ENCODE measurements at places on chromosomes 6 and 20.

- H3K36me3 ChIP-seq, result peaks cover 3% of the 10 kb centered on the region
- no peaks in the 10 kb centered on the region for H3K27me3 ChIP-seq
- no peak overlapping the region for H3K4me3 ChIP-seq
- H3K4me1 ChIP-seq, result peaks cover 6% of the 10 kb centered on the region
- DNase-seq, result no peak
These were observed 127.0 kb downstream of the PACRG start for GRCh38 chr6:162854734-162855191.

GRCh38 chr6:169035385-169036240, 218.0 kb downstream of the THBS2 start:
- H3K4me1 ChIP-seq, result peaks cover 5% of the 10 kb centered on the region
- no peaks in the 10 kb centered on the region for H3K27me3 ChIP-seq
- no peak overlapping the region for H3K27ac ChIP-seq
- H3K36me3 ChIP-seq, result no peaks in the 10 kb centered on the region
- DNase-seq, result no peak

- no peak overlapping the region for H3K4me3 ChIP-seq
- H3K36me3 ChIP-seq, result no peaks in the 10 kb centered on the region
- no peak overlapping the region for H3K27ac ChIP-seq
- peaks cover 6% of the 10 kb centered on the region for H3K27me3 ChIP-seq
- DNase-seq, result no peak
- H3K4me1 ChIP-seq, result no peaks in the 10 kb centered on the region
These were observed 136.6 kb downstream of the MYLK4 start for GRCh38 chr6:2614155-2614554.

GRCh38 chr6:32436186-32436585, 3.5 kb upstream of the HLA-DRA start:
- peaks cover 20% of the 10 kb centered on the region for H3K27me3 ChIP-seq
- no peak overlapping the region for H3K4me3 ChIP-seq
- no peaks in the 10 kb centered on the region for H3K36me3 ChIP-seq
- H3K27ac ChIP-seq, result no peak overlapping the region

- no peaks in the 10 kb centered on the region for H3K36me3 ChIP-seq
- H3K27ac ChIP-seq, result peak overlapping the region; percentile 76
- DNase-seq, result no peak
- no peaks in the 10 kb centered on the region for H3K27me3 ChIP-seq
These were observed 1279.5 kb upstream of the CITED2 start for GRCh38 chr6:140653972-140654371.

DNA sequence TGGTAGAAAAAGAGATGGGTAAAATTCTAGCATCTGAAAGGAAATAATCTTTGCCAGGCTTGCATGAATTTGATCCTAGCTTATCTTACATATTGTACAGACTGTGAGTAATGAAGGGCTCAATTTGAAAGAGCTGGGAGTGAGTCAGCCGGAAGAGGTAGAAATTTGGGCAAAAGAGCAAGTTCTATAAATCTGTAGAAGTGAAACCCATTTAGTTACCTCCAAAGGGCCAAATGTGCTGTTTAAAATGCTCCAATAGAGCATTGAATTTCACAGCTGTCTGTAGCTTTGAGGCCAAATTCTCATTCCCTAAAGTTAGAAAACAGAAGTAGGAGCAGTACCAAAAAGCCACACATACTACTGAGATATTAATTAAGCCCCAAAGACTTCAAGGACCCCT, 466.1 kb downstream of the BTBD3 start:
- H3K27ac ChIP-seq, result no peak overlapping the region
- no peak for DNase-seq
- H3K27me3 ChIP-seq, result no peaks in the 10 kb centered on the region
- no peak overlapping the region for H3K4me3 ChIP-seq

GRCh38 chr20:31595654-31596411, 9.3 kb upstream of the ID1 start:
- no peaks in the 10 kb centered on the region for H3K36me3 ChIP-seq
- no peaks in the 10 kb centered on the region for H3K27me3 ChIP-seq
- H3K27ac ChIP-seq, result peak overlapping the region; percentile 38
- DNase-seq, result peak; percentile 99
- H3K4me1 ChIP-seq, result peaks cover 21% of the 10 kb centered on the region

DNA sequence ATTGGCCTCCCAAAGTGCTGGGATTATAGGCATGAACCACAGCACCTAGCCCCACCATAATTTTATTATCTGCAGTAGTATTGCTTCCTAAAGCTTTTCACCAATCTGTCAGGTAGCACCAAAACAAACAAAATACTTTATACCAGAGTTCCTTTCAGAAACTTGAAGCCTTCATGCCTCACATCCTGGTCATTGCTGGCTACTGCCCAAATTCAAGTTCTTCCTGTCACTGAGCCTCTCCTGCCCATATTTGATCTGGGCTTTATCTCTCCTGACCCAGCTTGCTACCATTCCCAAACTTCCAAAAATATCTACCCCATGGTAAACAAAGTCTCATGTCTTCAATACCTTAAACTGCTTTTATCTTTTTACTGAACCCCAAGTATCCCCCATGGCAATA, 34.9 kb upstream of the DST start:
- peaks cover 14% of the 10 kb centered on the region for H3K36me3 ChIP-seq
- H3K4me3 ChIP-seq, result no peak overlapping the region
- no peaks in the 10 kb centered on the region for H3K27me3 ChIP-seq
- no peak overlapping the region for H3K27ac ChIP-seq
- H3K4me1 ChIP-seq, result peaks cover 3% of the 10 kb centered on the region

DNA sequence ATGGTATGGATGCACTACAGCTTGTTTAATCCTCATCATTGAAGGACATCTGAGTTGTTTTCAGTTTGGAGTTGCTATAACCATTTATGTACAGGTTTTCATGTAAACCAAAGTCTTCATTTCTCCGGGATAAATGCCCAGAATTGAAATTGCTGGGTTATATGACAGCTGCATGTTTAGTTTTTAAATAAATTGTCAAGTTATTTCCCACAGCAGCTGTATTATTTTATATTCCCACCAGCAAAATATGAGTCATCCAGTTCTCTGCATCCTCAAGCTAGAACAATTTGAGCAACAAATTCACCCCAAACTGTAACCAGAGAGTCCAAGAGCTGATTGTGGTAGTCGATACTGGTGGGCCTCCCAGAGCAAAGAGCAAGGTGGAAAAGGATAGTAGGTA, 161.0 kb upstream of the PRND start:
- no peak for DNase-seq
- no peak overlapping the region for H3K4me3 ChIP-seq
- no peaks in the 10 kb centered on the region for H3K4me1 ChIP-seq
- H3K27ac ChIP-seq, result no peak overlapping the region
- H3K36me3 ChIP-seq, result no peaks in the 10 kb centered on the region
- no peaks in the 10 kb centered on the region for H3K27me3 ChIP-seq

DNA sequence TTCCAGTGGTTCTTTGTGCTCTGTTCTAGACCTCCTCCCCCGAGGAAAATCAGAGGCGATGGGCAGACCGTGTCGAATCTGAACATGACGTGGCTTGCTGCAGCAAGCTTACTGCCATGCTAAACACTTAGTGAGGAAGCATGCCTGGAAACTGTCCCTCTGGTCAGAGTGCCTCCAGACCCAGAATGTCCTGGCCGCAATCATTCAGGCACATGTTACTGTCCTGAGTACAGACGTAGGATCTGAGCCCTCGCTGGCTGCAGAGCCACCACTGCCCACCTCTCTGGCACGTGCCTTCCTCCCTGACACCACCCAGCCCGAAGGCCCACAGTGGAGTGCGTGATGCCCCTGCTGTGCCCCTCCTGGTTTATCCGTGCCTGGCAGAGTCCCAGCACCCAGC, 163.6 kb downstream of the SYNDIG1 start:
- H3K4me1 ChIP-seq, result peaks cover 22% of the 10 kb centered on the region
- H3K4me3 ChIP-seq, result no peak overlapping the region
- DNase-seq, result no peak
- no peak overlapping the region for H3K27ac ChIP-seq

- H3K4me1 ChIP-seq, result no peaks in the 10 kb centered on the region
- no peaks in the 10 kb centered on the region for H3K36me3 ChIP-seq
- H3K4me3 ChIP-seq, result no peak overlapping the region
- H3K27ac ChIP-seq, result no peak overlapping the region
- peak; percentile 10 for DNase-seq
These were observed 17.6 kb upstream of the FUCA2 start for GRCh38 chr6:143529095-143529494.

DNA sequence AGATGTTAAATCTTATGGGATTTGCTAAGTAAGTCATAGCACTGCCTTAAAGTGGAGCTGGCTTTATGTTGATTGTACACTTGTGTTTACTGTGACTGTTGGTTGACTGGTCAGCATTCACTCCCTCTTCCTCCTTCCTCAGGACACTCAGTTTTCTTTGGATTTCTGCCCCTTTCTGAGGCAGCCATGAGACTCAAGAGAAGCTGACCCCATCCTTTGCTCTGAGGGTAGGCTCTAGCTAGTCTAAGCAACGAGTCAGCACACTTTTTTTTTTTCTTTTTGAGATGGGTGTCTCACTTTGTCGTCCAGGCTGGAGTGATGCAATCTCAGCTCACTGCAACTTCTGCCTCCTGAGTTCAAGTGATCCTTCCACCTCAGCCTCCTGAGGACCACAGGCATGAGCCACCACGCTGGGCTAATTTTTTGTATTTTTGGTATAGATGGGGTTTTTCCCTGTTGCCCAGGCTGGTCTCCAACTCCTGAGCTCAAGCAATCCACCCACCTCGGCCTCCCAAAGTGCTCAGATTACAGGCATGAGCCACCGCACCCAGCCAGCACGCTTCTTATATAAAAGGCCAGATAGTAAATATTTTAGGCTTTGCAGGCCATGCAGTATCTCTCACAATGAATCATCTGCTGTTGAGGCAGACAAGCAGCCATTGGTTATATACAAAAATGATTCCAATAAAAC, 191.4 kb downstream of the NFATC2 start:
- H3K4me3 ChIP-seq, result no peak overlapping the region
- peaks cover 19% of the 10 kb centered on the region for H3K4me1 ChIP-seq
- no peaks in the 10 kb centered on the region for H3K27me3 ChIP-seq
- no peaks in the 10 kb centered on the region for H3K36me3 ChIP-seq

DNA sequence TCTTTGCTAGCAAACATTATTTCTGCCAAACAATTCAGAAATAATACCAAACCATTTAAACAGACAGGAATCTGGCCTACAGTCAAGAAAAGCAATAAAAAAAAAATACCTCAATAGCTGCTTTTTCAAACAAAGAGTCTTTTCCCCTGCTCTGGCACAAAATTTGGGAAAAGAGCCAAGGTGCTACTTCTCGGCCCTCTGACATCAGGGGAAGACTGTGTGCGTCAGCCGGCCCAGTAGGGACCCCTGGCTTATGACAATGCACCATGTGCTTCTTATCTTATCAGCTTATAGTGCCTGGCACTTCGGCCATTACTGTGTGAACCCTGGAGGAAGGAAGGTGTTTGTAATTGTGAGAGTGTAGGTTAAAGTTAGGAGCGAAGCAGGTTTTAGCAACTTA, 89.4 kb downstream of the PDE10A start:
- H3K27ac ChIP-seq, result peak overlapping the region; percentile 60
- H3K36me3 ChIP-seq, result no peaks in the 10 kb centered on the region
- no peak overlapping the region for H3K4me3 ChIP-seq
- peak; percentile 17 for DNase-seq
- H3K4me1 ChIP-seq, result peaks cover 8% of the 10 kb centered on the region

DNA sequence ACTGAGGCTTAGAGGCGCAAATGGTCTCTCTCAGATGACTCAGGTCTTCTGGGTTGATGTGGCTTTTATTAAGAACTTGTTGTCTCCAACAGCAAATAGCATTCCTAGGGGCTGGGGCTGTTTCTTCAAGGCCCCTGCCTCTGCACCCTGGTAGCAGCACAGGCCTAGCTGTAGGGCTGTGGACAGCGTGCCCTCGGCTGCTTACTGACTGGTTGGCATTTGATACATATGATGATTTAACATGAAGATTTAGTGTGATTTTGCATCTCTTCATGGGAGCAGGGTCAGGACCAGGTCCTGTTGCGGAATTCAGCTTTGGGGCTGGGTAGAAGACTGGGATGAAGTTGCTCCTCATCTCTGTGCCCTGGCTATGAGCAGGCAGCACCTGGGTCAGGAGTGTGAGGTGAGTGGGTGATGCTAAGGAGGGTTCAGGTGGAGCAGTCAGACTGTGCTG, 24.3 kb upstream of the IER3 start:
- H3K4me3 ChIP-seq, result no peak overlapping the region
- H3K36me3 ChIP-seq, result no peaks in the 10 kb centered on the region
- DNase-seq, result no peak
- peak overlapping the region; percentile 100 for H3K27ac ChIP-seq

GRCh38 chr20:63844511-63844991, 13.5 kb upstream of the ZBTB46 start:
- H3K4me3 ChIP-seq, result no peak overlapping the region
- no peak for DNase-seq
- no peak overlapping the region for H3K27ac ChIP-seq
- H3K4me1 ChIP-seq, result peaks cover 35% of the 10 kb centered on the region

- H3K27ac ChIP-seq, result no peak overlapping the region
- no peaks in the 10 kb centered on the region for H3K36me3 ChIP-seq
- H3K4me1 ChIP-seq, result no peaks in the 10 kb centered on the region
- H3K27me3 ChIP-seq, result no peaks in the 10 kb centered on the region
These were observed 40.8 kb upstream of the MAN1A1 start for GRCh38 chr6:119390247-119390793.

DNA sequence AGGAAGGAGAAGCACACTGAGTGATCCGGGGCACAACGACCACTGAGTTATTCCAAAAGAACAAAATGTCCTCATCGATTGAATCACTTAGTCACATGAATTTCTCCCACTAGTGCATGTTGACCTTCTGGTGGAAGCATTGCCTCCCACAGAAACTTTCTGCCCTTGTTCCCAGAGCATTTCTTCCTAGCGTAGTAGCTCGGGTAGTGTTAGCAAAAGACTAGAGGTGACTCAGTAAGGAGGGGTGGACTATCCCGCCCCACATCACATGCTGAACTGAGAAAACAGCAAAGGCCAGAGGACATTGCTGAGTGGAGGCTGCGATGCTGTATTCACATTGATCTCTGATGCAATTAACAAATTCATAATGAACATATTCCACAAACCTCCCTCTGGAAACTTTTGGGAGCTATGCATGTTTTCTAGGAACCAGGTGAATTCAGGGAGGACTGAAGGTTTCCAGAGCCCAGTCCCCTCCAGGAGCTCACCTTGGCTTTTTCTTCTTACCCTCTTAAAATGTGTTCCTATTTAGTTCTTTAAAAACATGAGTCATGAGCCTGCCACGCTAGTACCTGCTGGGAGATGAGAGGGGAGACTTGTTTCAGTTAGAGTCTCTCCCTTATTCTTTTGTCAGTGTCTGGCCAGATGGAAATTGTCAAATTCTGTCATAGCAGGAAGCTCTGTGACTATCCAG, 507.9 kb downstream of the CDH26 start:
- H3K27ac ChIP-seq, result no peak overlapping the region
- no peaks in the 10 kb centered on the region for H3K36me3 ChIP-seq
- no peaks in the 10 kb centered on the region for H3K27me3 ChIP-seq
- H3K4me3 ChIP-seq, result no peak overlapping the region
- no peak for DNase-seq
- H3K4me1 ChIP-seq, result no peaks in the 10 kb centered on the region

Data from mesenchymal stem cell (in vitro differentiated cells and primary cell).